ENCODE measurements at places on chromosomes 12 and 14. TPM values are rescaled to one million over a fixed set of nuclear protein-coding genes. Genes with fewer than 3 reads are reported as not detected.

The SERPINA9 gene
- polyA plus RNA-seq = not detected

The STON2 gene
- 20.5 TPM for polyA plus RNA-seq

The EPS8 gene
- polyA plus RNA-seq = 34.5 TPM

DNA sequence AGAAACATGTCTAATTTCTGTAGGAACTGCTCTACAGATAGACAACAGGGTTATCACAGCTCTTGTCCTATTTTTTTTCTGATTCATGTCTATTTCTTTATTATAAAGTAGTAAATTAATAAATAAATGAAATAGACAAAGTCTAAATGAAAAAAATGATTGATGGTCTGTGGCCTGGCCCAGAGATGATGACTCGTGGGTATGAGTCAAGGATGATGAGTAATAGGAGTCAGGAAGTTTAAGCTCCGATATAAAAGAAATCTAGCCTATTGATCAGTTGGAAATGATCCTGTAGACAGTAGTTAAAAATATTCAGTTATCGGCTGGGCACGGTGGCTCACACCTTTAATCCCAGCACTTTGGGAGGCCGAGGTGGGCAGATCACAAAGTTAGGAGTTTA, 90.6 kb upstream of the RTL1 start:
- DNase-seq = no peak

DNA sequence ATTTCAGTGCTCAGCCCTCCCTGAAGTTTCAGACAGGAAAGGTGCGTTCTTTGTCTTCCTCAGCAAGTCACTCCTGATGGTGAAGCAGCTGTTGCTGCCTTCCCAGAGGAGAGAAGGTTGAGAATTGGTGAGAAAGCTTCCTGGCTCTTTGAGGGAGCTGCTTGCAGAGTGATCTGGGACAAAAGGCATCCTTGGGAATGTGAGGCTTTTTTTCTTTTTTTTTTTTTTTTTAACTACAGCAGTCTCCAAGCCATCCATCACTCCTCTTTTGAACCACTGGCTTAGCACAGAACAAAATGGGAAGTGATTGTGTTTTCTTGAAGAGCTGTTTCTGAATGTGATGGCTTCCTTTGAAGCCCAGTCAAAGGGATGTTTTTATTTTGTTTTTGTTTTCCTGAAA, 120.4 kb upstream of the LRIG3 start:
- DNase-seq = no peak

GRCh38 chr14:67480011-67480410, 8.5 kb downstream of the TMEM229B start:
- DNase-seq = peak; percentile 20

DNA sequence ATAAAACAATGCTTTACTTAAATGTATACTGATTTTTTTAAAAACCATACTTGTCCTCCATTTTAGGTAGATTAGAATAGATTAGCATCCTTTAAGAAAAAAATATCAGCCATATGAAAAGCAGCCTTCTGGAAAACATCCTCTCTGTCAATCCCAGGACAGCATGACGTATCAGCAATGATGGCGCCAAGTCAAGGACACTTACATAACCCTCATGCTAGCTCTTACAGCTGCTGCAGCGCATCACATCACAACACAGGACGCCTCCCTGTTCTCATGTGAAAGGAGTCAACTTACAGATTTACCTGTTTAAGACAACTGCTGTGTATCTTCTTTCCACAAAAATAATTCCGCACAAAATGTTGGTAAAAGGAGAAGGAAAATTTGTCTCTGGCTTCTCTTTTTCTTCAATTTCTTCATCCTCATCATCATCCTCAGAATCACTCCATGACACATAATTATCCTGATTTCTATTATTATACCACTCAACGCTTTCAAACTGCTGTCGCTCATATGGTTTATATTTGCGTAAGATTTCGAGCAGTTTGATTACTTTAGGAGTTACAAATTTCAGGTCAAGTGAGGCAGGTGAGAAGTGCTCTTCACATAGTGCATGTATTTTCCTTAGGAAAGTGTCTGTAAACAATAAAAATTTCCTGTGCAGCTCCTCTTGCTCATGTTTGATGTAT, 33.3 kb downstream of the DICER1 start:
- peak; percentile 26 for DNase-seq

- no peak for DNase-seq
Observed at GRCh38 chr12:49567302-49567610, 686 bp downstream of the MCRS1 start.

DNA sequence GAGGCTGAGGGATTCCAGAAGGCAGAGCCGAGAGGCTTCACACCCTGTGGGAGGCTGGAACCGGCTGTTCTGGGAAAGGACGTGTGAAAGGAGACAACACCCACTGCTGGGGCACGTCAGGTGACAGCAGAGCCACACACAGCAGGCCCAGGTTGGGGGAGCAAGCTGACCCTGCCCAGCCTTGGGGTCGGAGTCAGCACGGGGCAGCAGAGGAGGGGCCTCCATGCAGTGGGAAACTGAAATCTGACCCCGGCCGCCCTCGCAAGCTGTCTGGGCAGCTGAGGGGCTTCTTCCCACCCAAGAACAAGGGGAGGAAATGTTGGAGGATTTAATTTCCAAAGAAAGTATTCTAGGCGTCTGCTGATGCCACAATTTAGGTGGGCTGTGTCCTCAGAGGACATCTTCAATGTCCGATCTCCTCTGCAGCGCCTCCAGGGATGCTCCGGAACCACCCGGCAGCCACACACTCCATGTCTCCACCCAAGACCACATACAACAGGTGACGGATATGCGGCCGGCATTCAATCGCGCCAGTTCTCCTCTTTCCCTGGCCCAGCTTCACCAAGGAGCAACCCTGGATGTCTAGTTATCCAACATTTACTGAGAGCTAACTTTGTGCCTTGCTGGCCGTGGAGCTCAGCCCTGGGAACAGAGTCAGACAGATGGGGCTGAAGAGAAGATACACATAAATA, 30.7 kb downstream of the SNRNP35 start:
- no peak for DNase-seq

The MIPOL1 gene
- polyA plus RNA-seq = 4.9 TPM

GRCh38 chr12:89351489-89352241, 636 bp downstream of the DUSP6 start:
- peak; percentile 33 for DNase-seq

DNA sequence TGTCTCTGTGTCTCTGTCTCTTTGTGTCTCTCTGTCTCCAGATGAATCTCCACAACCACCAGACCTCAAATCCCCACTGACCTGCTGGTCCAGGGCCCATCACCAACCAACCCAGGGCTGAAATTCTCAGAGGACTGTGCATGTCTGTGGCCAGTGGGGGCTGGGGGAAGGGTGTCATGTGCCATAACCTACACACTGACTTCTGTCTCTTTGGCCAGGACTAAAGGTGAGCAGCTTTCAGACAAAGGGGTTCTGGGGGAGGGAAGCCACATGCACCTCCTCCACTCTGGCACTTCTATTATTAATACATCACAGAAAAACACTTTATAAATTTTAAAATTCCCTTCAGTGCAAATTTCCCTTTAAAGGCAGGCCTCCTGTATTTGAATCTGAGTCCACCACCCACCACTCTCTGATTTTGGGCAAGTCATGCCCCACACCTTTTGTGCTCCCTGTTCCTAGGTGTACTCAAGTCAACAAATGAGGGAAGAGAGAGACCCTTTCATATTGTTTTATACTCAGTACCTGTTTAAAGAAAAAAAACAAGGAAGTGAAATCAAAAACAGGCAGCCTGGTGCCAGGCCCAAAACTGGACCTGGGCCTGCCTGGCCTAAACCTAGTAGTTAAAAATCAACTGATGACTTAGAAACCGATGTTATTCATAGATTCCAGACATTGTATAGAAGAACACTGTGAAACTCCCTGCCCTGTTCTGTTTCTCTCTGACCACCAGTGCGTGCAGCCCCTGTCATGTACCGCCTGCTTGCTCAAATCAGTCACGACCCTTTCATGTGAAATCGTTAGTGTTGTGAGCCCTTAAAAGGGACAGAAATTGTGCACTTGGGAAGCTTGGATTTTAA, 80.2 kb downstream of the TUNAR start:
- no peak for DNase-seq

GRCh38 chr12:90682398-90682797, 272.6 kb downstream of the CCER1 start:
- DNase-seq = no peak

GRCh38 chr12:115375186-115375991, 691.4 kb upstream of the TBX3 start:
- DNase-seq = no peak

DNA sequence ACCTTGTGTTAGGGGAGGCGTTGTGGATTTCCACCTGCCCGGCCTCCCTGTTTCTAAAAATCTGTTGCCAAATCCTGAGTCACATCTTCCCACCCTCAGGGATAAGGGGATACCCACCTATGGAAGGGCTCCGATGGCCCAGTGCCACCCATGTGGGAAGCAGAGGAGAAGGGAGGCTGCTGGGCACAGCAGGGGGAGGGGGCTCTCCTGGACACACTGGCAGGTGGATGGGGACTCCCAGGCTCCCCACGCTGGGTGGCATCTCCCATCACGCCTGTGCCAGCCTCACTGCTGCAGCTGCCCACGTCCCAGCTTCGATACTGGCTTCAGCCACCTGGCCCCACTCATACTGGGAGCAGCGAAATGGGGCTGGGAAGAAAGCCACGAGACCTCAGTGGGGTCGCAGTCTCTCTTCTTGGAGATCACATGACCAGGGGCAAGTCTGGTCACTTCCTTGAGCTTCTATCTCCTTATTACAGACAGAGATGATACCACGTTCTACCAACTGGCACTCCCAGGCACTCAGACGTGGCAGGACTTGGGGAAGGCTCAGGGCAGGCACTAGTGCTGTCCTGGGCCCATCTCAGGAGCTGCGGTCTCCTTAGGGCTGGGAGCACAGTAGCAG, 72.2 kb downstream of the PITPNM2 start:
- DNase-seq = no peak

GRCh38 chr12:27555925-27556778, 32.1 kb downstream of the PPFIBP1 start:
- DNase-seq = peak; percentile 62

The PRKD1 gene
- 31.0 TPM for polyA plus RNA-seq

DNA sequence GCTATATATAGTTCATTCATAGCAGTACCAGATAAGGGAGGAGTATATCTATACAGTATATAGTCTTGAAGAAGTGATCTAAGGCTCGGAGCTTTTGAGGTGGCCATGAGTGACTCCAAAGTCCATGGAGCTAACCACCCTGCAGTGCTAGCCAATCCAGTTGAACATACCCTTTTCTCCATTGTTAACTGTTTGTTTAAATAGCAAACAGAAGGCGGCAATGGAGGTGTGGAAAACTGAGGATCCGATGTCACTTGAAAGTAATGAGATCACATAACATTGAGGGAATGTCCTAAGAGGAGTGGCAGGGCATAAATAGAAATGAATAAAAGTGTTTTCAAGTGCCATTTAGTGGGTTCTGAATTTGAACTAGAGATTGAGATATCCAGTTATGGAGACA, 12.4 kb upstream of the SNAPC1 start:
- DNase-seq = no peak

DNA sequence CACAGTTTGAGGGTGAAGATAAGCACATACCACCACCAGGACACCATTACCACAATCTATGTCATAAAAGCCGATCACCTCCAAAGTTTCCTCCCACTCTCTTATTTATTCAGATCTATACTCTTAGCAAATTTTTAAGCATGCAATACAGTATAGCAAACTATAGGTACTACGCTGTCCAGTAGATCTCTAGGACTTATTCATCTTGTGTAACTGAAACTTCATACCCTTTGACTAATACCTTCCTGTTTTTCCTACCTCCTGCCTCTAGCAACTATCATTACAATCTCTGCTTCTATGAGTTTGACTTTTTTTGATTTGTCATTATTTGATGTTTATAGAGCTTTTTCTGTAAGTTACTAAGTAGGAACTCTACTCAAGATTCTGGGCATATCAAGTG, 84.5 kb upstream of the MANSC4 start:
- no peak for DNase-seq

The DYNC1H1 gene
- 274 TPM for polyA plus RNA-seq

The C12orf60 gene
- 0.74 TPM for polyA plus RNA-seq

DNA sequence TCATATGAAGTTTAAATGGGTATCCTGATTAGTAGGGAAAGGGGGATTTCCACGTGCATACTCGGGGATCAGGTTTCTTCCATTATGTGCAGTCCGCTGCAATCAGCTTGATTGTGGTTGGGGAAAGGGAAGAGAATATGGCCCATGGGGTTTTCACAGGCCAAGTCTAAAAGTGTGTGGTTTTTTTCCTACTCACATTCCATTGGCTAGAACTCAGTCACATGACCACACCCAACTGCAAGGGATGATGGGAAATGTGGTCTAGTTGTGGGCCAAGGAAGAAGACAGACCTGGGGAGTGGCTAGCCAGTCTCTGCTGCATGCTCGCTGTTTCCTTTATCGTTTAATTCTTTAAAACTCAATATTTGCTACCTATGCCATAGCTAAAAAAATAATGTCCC, 105.1 kb downstream of the PRIMA1 start:
- DNase-seq = peak; percentile 6

DNA sequence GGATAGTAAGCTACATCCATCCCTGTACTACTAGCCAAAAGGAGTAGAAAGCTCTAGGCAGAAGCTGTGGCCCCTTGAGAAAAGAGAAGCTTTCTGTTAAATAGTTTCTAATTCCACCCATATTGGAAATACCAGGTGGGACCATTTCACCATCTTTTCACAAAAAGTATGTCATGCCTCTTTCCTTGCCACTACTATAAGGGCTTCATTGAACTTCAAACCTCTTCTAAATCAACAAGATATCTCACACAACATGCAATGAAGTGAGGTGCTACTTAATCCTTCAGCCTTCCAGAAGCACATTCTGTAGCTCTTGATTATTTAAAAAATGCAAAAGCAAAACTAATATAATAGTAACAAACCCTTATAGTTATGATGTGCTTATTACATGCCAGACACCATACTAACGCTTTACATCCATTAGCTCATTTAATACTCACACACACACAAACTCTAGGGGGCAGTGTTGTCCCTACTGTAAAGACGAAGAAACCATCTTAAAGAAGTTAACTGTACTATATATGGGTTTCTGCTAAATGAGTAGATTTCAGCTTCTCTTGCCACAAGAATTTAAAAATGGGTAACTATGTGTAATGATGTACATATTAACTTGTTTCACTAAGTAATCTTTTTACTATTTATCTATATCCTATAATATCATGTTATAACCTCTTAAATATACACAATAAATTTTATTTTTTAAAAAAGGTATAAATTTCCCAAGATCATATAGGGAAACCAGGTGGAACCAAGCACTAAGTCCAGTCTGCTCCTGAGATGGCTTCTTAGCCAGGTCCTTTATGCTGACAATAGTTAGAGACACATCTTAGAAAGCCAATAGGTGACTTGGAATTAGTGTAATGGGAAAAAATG, 124.4 kb downstream of the RPS29 start:
- peak; percentile 46 for DNase-seq

The DHRS4 gene
- polyA plus RNA-seq = 21.9 TPM

The KRT78 gene
- polyA plus RNA-seq = not detected

The RPS6KA5 gene
- 5.6 TPM for polyA plus RNA-seq

DNA sequence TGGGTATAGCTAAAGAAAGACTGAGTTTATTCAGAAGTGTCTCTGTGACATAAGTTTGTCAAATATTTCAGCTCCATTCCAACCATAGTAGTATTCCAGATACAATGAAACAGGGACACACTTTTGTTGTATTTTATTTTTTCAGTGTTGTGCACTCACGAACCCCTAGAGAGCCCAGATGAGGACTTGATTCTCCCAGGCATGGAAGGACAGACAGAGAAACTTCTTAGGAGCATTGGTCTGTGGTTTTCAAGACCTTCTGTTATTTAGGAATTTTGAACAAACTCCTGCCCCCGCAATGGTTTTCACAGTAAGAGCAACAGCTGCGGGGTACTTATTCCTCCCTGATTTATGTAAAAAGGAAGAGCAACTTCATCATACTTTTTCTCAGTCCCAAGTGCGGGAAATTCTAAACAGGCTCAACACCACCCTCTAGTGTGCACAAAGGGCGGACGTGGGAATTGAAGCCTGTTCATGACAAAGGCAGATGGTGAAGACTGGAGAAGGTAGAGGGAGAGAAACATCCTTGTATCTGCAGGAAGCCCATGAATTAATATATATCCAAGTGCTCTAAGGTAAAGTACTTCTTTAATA, 147.6 kb downstream of the PAH start:
- peak; percentile 70 for DNase-seq

All from hindlimb muscle (tissue), 1 donor.